Karpas-422 (cell line): ENCODE measurements at places on chromosomes 1 and 21.

GRCh38 chr1:19006837-19007271 lies 50.4 kb upstream of the IFFO2 start:
- DNase-seq: no peak

GRCh38 chr21:34144224-34144623 lies 70.8 kb downstream of the MRPS6 start:
- DNase-seq: no peak

GRCh38 chr1:87218618-87219017 lies 110.1 kb upstream of the LMO4 start:
- DNase-seq: no peak

GRCh38 chr1:10679496-10680220 lies 116.8 kb downstream of the CASZ1 start:
- no peak for DNase-seq

GRCh38 chr1:28115267-28115666 lies 26.9 kb upstream of the EYA3 start:
- DNase-seq: no peak

GRCh38 chr1:184865831-184866230 lies 108.5 kb downstream of the NIBAN1 start:
- DNase-seq: no peak

- no peak for DNase-seq
Measured at GRCh38 chr1:241787691-241788090, 60.3 kb upstream of the EXO1 start.

GRCh38 chr21:44529503-44530125 lies 10.4 kb downstream of the KRTAP10-1 start:
- DNase-seq: no peak

GRCh38 chr1:173554541-173555250 lies 48.2 kb downstream of the SLC9C2 start:
- no peak for DNase-seq

- no peak for DNase-seq
Measured at GRCh38 chr1:228305721-228306152, 97.9 kb downstream of the OBSCN start.

- no peak for DNase-seq
Measured at GRCh38 chr1:22457836-22458235, 6.2 kb downstream of the ZBTB40 start.

- no peak for DNase-seq
Measured at GRCh38 chr1:51472359-51472758, 46.7 kb downstream of the EPS15 start.
